Effector CD8-positive, alpha-beta T cell (primary cell): ENCODE measurements at places on chromosomes 3 and 15.

DNA sequence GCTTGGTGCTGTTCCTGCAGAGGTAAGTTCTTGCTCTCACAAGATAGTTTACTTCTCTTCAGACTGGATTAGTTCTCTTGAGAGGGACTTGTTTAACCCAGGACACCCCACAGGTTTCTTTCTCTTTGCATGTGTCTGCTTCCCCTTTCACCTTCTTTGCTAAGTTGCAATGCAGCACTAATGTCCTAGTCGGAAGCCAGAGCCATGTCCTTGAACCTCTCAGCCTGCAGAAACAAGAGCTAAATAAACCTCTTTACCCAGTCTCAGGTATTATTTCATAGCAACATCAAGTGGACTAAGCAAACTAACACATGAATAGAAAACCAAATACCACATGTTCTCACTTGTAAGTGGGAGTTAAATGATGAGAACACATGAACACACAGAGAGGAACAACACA, 915.2 kb downstream of the NSUN3 start:
- DNase-seq = no peak

GRCh38 chr3:78736863-78737262, 1030.9 kb downstream of the ROBO1 start:
- DNase-seq = no peak

- no peak for DNase-seq
These were observed 361.9 kb upstream of the ICE2 start for GRCh38 chr15:60840703-60841411.

GRCh38 chr15:57335293-57335715, 41.0 kb upstream of the CGNL1 start:
- DNase-seq = no peak

- no peak for DNase-seq
These were observed 57.9 kb upstream of the ST3GAL6 start for GRCh38 chr3:98705212-98705611.

DNA sequence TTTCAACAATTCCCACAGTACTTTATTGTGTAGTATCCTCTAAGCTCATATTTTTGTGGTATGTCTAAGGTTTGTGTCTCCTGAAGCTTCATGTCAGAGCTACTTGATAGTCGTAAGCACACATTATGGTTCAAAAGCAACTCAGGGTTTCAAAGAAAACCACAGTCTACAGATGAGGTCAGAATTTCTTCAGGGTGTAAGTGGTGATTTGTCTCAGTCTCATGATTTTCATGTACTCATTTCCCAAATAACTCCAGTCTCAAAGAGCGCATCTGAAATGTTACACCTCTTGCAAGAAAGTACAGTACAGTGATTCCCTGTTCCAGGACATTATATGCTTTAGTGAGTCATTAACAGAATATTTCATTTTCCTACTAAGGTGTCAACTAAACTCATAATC, 47.5 kb upstream of the SSR3 start:
- DNase-seq = no peak

DNA sequence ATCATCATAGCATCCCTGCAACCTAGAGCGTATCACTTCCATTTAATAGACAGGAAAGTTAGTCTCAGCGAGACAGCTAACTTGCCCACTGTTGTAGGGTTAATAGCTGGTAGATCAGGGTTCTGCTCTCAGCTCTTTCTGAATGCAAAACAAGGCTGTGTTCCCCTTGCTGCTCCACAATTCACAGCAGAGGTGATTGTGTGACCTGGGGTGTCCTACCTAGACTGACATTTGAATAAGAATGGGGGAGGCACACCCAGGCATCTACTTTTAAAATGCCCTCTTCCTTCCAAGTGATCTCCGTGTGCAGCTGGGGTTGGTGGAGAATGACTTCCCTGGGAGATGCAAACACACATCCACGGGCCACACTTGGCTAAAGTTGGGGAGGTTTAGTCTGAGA, 43.0 kb upstream of the CACNA2D3 start:
- DNase-seq = no peak

DNA sequence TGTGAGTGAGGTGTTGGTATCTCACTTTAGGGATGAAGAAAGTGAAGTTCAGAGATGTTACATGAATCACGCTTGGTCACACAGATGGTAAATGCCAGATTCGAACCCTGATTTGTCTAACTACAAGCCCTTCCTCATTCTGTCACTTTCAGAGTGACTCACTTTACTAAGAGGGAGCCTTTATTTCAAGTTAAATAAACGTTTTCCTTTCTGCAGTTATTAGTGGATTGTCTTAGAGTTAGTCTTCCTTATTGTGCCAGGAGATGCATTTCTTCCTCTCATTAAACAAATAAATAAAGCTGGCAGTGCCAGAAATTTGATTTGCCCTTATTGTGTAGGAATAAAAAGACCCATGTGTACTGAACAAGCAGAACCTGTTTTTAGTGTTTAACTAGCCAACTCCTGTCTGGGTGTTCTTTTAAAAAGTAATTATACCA, 162.5 kb downstream of the AKAP13 start:
- no peak for DNase-seq

DNA sequence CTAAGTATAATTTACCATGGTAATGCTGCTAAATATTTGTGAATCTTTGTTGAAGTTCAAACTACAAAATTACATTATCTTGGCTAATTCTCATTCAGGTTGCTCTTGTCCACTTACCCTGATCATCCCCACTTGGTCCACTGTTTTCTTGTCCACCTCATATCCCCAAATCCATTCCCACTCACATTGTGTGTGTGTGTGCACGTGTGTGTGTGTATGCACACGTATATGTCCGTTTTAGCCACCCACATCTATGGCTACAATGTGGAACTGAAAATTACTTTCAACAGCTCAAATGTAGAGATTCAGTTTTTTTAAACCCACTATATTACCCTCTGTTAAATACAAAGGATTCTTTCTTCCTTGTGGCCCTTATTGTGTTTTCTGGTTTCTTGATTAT, 15.2 kb upstream of the MEIS2 start:
- DNase-seq = no peak

- DNase-seq = no peak
These were observed 71.1 kb upstream of the XCR1 start for GRCh38 chr3:46098319-46098761.

- no peak for DNase-seq
These were observed 34.3 kb upstream of the BSN start for GRCh38 chr3:49519916-49520385.

GRCh38 chr3:109685084-109686079, 348.0 kb upstream of the DPPA4 start:
- DNase-seq = no peak

DNA sequence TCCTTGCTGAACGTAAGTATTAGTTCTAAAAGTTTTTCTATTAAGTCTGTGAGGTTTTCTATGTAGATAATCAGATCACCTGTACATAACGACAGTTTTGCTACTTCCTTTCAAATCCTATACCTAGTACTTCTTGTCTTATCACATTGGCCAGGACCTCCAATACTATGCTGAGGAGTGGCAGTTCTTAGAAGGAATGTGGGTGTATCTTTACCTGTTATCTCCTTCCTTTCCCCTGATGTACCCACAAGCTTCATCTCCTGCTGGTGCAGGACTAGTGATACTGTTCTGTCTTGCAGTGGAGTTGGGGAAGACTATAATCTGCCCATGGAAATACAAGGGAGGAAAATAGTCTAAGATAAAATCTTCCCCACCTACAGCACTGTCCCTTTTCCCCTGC, 16.8 kb upstream of the CA12 start:
- no peak for DNase-seq

DNA sequence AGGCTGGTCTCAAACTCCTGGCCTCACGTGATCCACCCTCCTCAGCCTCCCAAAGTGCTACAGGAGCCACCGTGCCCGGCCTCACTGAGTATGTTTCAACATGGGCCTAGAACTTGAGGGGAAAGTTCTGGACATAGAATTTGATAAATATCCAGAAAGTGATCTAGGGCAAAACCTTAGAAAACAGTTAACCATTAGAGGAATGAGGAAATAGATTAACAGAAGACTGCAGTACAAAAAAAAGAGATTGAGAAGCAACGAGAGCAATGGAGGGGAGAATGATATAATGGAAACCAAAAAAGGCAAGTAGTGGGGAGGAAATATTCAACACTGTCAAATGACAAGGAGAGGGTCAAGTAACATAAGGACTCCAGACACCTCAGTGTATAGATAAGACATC, 191.5 kb downstream of the PLCH1 start:
- no peak for DNase-seq

GRCh38 chr3:27900316-27900715, 178.2 kb upstream of the EOMES start:
- DNase-seq = no peak

- no peak for DNase-seq
These were observed 120.0 kb downstream of the CYP19A1 start for GRCh38 chr15:51218299-51218938.

- no peak for DNase-seq
These were observed 219.0 kb upstream of the LINGO1 start for GRCh38 chr15:77851691-77852090.

- no peak for DNase-seq
These were observed 63.2 kb upstream of the MAGI1 start for GRCh38 chr3:66101901-66102300.

GRCh38 chr3:77039606-77040171, at the start of gene ROBO2:
ROBO2 (plus strand) TSS chr3:77040099; CDS start chr3:77040786, 687 bp downstream.
- DNase-seq = no peak

DNA sequence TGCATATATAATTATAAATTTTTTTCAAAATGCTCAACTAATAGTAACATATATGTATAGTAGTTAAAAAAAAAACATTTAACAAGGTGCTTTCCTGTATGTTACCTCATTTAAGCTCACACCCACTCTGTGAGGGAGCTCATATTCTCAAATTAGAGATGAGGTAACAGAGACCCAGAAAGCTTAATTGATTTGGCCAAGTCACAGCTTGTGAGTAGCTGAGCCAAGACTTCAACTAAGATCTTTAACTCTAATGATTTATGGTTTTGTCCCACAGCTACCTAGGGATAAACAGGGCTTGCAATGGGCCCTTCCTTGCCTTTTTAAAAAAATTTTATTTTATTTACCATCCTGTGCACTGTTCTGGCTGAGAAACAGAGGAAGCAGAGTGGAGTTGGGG, 230.0 kb upstream of the GOLIM4 start:
- no peak for DNase-seq

GRCh38 chr15:90596943-90597342, 67.2 kb downstream of the CRTC3 start:
- no peak for DNase-seq

DNA sequence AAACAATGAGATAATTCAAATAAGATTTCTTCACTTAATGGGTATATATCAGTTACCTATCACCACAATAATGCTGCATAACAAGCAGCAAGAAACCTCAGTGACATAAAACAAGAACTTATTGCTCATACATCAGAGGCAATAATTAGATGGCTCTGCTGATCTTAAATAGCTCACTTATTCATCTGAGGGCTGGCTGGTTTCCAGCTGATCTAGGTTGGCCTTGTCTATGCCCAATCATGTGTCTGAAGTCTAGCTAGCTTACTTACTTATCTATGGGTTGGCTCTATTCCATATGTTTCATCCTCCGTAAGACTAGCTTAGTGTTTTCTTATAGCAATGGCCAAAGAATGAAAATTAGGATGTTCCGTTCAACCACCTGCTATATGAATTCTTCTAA, 109.4 kb upstream of the AGTR1 start:
- DNase-seq = no peak

DNA sequence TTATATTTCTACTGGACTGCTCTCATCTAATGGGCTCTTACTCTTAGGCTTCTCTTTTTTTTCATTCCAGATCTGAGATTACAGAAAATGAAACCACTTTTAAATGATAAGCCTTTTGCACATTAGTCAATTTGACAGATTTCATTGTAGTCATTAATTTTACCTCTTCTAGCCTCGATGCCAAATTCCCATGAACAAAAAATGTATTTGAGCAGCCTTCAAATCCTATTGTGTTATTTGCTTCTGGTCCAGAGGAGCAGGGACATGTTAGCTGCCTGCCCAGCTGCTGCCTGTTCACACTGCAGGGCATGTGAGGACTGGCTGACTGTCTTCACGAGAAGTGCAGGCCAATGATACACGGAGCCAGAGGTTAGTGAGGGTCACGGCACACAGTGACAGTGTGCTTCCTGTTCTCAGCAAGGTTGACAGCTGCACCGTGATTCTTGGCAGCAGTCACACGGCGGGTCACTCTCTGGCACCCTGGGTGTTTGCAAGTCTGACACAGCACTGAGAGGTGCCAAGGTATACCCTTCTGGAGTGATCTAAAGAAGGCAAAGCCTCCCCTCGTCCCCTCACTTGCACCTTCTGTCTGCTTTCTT, 40.8 kb downstream of the KAT2B start:
- no peak for DNase-seq

GRCh38 chr3:112676659-112677234, 35.8 kb upstream of the CCDC80 start:
- DNase-seq = no peak

DNA sequence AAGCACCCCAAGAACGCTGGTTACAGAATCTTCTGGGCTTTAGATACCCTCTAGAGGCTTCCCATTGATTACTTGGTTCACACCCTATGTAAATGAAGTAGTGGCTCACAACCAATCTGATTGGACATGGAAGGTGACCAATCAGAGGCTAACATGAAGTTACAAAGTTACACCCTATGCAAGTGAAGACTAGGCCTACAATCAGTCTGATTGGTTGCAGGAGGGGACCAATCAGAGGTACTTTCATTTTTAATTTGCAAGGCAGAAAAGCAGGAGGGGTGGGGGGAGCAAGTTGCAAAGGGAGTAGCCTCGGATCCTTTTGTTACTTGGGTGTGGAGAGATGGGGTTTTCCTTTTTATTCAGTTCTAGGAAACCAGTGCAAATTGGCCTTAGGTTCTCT, 11.1 kb upstream of the RTP2 start:
- no peak for DNase-seq

GRCh38 chr3:64008487-64009351, 14.6 kb downstream of the PSMD6 start:
- DNase-seq = no peak

DNA sequence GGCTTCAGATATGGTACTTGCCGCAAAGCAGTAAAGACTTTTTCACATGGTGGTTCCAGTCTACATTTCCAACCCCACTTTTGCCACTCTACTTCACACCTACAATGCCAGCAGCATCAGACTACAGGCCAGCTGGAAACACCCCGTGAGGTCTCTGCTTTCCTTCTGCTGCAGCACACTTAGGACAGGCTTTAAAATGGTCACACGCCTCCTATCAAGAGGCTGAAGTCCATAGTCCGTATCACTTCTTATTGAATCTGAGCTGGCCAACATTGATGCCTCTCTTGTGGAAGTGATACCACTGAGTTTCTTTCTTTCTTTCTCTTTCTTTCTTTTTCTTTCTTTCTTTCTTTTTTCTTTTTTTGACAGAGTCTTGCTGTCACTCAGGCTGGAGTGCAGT, 59.8 kb downstream of the ZNF860 start:
- DNase-seq = no peak

- no peak for DNase-seq
These were observed 22.0 kb upstream of the ZCWPW2 start for GRCh38 chr3:28326458-28326926.

GRCh38 chr3:120568598-120568997, 27.5 kb upstream of the NDUFB4 start:
- no peak for DNase-seq

DNA sequence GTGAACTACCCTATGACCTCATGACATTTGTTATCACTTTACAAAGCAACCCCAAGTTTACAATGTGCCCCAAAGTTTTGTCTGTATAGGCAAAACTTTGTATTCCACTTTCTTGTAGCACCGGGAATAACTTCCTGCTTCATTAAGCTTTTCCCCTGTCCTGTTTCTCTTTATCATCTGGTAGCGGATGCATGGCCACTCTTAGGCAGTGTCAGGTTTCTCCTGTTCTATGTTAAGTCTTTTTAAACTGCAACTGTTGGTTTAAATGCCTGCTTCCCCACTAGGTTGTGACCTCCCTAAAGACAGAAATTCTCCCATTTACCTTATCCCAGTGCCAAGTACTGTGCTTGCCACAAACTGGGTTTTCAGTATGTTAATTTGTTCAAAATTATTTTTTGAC, 433.6 kb upstream of the DPH6 start:
- no peak for DNase-seq
